NCI-H446 (cell line): ENCODE measurements at places on chromosomes 2 and 18.

GRCh38 chr2:168030862-168031624 lies 216.4 kb downstream of the STK39 start:
- DNase-seq: no peak

DNA sequence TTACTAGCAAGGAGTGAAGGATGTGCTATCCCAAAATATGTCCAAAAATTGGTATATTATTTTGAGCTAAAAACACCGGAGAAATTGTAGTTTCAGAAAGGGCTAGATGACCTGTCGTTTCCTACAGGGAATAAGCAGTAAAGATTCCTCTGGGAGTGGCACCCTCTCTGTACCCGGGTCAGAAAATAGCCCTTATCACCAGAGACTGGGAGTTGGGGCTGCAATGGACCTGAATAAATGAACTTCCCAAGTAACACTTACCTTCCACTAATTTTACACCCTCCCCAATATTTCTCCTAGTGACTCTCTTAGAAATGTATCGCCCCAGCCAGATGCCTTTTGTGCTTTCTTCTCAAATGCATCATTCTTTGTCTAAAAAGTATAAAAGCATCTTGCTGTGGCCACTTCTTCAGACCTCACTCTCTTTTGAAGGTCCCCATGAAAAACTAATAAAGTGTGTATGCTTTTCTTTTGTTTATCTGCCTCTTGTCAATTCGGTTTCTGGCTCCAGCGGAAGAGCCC lies 734 bp upstream of the RMC1 start:
- DNase-seq: no peak

GRCh38 chr18:35861367-35862118 lies 110.9 kb upstream of the RMP24 start:
- no peak for DNase-seq

DNA sequence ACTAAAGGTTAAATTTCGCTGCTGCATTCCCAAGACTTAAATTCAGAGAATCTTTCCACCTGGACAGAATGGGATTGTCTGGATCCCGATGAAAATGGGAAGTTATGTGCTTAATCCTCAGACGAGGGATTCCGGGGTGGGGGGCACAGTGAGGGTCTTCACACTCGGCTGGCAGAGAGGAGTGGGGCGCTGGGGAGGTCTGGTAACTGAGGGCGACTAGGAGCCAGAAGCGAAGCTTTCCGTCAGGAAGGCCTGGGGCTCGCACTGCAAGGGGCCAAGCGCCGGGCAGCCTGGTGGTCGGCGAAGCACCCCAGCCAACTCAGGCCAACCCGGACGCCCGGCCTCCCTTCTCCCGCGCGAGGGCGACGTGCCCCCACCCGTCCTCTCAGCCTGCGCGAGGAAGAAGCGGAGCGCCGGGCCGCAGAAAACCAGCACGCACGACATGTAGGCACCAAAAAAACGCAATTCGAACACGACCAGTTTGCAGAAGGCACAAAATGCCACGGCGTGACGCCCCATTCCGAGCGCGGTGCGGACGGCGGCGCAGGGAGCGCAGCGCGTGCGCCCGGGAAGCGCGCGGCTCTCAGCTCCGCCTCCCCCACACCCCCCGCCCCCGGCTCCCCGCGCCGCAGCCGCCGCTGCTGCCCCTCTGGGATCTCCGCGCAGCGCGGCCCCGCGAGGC lies 188.1 kb downstream of the ZEB2 start:
- DNase-seq: peak; percentile 87

- DNase-seq: no peak
These were observed 27.5 kb upstream of the SLC66A3 start for GRCh38 chr2:11127761-11128160.

- DNase-seq: no peak
These were observed 144.7 kb upstream of the COPS8 start for GRCh38 chr2:236940916-236941520.

- peak; percentile 81 for DNase-seq
These were observed 456 bp downstream of the LRP1B start for GRCh38 chr2:142130111-142131009.

GRCh38 chr2:138846216-138846821 lies 66.1 kb upstream of the NXPH2 start:
- peak; percentile 70 for DNase-seq
